ENCODE measurements at places on chromosomes 1 and 21. TPM values are rescaled to one million over a fixed set of nuclear protein-coding genes. Genes with fewer than 3 reads are reported as not detected.

GRCh38 chr1:58206749-58207148 lies 339.8 kb downstream of the OMA1 start:
- no peaks in the 10 kb centered on the region for H3K36me3 ChIP-seq
- H3K27me3 ChIP-seq, result peaks cover 8% of the 10 kb centered on the region
- no peak overlapping the region for H3K4me3 ChIP-seq
- H3K4me1 ChIP-seq, result no peaks in the 10 kb centered on the region
- no peak overlapping the region for H3K27ac ChIP-seq

- no peaks in the 10 kb centered on the region for H3K4me1 ChIP-seq
- H3K4me3 ChIP-seq, result no peak overlapping the region
- no peak for DNase-seq
Observed at GRCh38 chr21:35138665-35139381, 89.7 kb upstream of the RUNX1 start.

GRCh38 chr1:208100906-208101305 lies 143.3 kb downstream of the PLXNA2 start:
- H3K36me3 ChIP-seq, result peaks cover 8% of the 10 kb centered on the region
- H3K27me3 ChIP-seq, result no peaks in the 10 kb centered on the region
- peak overlapping the region; percentile 56 for H3K27ac ChIP-seq
- no peak overlapping the region for H3K4me3 ChIP-seq
- DNase-seq, result peak; percentile 65

Gene PRAMEF6
- polyA plus RNA-seq, result not detected

- H3K36me3 ChIP-seq, result no peaks in the 10 kb centered on the region
- H3K4me1 ChIP-seq, result peaks cover 78% of the 10 kb centered on the region
- no peak overlapping the region for H3K4me3 ChIP-seq
- DNase-seq, result no peak
- H3K27ac ChIP-seq, result peak overlapping the region; percentile 92
- no peaks in the 10 kb centered on the region for H3K27me3 ChIP-seq
Observed at GRCh38 chr1:54356680-54357147, 49.5 kb downstream of the SSBP3 start.
